ENCODE measurements at places on chromosomes 5 and 9. TPM values are rescaled to one million over a fixed set of nuclear protein-coding genes. Genes with fewer than 3 reads are reported as not detected.

The CPEB4 gene
- 51.1 TPM for total RNA-seq

The CCDC112 gene
- total RNA-seq = 11.2 TPM

The INSL4 gene
- not detected for total RNA-seq

DNA sequence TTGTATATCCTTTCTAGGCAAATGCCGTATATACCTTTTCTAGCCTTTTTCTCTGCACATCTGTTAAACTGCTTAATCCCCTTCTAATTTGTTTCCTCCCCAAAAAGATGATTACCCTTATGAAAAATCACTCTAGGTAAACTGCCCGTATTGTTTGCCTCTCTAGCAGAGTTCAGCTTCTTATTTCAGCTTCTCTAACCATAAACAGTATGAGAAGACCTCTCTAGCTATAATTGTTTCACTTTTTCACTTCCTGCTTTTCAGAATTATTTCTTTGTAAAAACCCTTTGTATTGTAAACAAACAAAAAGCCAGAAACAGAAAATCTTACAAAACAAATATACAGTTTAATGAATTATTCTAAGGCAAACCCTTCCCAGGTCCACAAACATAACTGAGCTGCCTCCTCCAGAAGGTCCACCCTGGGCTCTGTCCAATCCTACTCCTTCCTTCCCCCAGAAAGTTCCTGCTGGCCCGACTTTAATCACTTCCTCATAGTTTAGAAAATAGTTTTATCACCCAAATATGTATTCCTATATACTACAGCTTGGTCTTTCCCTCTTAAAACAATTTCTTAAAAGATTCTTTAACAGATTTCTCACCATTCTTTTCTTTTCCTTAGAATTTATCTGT, 158.1 kb downstream of the FGF1 start:
- no peak for DNase-seq

- peak; percentile 62 for DNase-seq
These were observed 2.5 kb upstream of the SLC25A48 start for GRCh38 chr5:135831851-135832555.

DNA sequence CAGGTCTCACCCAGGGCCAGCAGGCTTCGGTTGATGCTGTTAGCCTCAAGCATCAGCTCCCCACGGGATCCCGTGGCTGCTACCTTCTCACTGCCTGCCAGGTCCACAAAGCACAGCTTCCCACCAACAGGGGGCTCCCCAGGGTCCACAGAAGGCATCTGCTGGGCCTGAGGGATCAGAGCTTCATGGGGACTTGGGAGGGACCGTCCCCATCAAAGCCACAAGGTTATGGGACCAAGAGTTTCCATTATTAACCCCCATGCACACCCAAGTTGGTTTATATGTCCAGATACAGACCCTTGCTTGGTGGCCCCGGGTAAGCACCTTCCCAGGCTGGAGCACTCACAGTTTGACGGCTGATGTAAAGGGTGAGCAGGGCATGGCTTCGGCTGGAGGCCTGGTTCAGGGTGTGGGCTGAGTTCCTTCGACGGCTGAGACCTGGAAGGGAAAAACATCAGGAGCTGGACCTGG, 3.0 kb downstream of the KIF12 start:
- no peak for DNase-seq

DNA sequence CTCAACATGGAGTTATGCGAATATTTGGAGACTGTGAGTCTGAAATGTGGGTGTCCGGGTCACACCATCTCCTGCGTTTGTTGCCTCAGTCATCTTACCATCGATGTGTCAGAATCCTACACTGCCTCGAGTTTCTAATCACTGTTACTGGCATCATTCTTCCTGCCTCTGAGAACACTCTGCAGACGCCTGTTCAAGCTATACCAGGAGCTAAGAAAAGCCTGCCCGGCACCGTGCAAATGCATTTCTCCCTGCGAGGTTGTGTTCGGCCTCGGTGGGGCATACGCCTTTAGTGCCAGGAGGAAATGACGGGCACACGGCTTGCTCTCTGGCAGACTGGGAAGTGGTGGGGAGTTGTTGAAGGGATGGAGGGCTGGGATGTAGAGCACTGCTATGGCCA, 31.2 kb upstream of the SLC25A51 start:
- no peak for DNase-seq

DNA sequence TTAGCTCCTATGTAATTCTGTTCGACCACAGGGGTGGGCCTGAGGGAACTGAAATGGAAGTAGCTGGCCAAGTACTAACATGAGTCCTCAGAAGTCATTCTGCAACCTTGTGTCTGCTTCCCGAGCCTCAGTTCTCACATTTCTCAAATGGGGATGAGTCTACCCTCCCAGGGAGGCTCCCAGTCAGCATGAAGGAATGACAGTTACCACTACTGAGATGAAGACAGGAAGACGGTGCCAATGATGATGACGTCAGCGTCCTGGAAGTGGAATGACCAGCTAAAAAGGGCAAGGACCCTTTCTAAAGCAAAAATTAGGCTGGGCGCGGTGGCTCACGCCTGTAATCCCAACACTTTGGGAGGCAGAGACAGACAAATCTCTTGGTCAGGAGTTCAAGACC, 6.8 kb downstream of the PIP5KL1 start:
- no peak for DNase-seq
